ENCODE measurements at places on chromosomes 2 and 18. TPM values are rescaled to one million over a fixed set of nuclear protein-coding genes. Genes with fewer than 3 reads are reported as not detected.

DNA sequence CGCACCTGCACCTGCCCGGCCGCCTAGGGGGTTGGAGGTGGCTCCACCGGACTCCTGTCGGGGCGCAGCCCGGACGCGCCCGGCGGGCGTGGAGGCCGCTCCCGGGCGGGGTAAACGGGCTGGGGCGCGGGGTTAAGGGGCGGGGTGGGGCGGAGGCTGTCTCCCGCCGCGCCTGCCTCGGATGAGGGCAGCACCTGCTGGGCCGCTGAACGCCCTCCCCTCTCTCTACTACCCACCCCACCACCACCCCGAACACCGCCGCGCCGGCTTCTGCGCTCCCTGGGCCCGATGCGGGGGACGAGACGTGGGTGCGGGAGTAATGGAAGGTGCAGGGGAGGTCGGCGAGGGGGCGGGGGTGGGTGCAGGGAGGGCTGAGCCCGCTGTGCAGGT lies 224.8 kb upstream of the ID2 start:
- DNase-seq, result no peak

The RGPD4 gene
- 0.06 TPM for polyA plus RNA-seq

DNA sequence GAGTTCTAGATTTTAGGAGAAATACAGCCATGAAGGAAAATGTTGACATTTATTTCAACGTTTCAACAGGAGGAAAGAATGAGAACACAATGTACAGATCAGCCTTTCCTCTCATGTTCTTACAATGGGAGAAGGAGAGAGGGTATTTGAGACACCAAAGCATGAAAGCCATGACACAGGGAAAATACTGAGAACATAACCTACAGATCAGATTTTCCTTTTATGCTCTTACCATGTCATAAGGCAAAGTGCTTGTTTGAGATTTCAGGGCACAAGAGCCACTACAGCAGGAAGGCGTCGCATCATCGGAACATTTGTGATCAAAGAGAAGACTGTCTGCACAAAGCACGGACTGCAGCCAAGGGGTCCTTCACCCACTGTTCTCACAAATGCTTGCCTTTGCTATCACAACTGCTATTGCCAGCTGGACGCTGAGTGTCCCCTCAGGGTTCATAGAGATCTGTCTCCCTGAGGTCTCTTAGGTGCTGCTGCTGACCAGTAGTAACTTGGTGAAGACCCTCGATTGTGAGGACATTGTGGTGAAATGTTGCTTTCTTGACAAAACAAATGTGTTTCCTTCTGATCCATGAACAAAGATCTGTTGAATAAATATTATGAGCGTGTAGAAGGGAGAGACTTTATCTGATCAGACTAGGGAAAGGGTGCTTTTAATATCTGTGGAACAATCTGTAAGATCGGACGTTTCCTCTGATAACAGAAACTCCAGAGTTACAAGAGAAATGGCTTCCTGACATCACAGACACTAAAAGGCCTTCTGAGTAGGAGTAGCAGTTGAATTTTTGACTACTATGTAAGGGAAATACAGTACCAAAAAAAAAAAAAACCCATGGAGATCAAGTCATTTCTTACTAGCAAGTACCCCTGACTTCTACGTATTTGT lies 6.4 kb upstream of the IL1RL1 start:
- DNase-seq, result no peak

GRCh38 chr18:34787931-34788532 lies 77.9 kb downstream of the DTNA start:
- peak; percentile 41 for DNase-seq

DNA sequence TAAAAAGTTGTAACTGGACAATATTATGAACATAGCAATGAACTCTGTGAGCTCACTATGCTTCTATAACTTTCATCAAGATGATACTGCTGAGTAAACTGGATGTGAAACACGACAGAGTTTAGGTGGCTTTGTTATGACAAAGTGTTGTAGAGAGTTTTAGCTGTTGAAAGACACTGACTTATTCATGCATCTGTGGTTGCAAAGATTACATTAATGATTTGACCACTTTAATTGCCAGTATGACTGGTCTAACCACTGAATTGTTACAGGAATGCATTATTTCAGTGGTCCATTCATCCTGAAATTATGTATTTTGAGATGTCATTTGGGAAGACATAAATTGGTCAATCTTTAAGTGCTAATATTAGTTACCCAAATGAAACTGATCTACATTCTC lies 117.9 kb downstream of the SPHKAP start:
- DNase-seq, result no peak

The SIGLEC15 gene
- polyA plus RNA-seq, result 0.79 TPM

The REG1B gene
- not detected for polyA plus RNA-seq

DNA sequence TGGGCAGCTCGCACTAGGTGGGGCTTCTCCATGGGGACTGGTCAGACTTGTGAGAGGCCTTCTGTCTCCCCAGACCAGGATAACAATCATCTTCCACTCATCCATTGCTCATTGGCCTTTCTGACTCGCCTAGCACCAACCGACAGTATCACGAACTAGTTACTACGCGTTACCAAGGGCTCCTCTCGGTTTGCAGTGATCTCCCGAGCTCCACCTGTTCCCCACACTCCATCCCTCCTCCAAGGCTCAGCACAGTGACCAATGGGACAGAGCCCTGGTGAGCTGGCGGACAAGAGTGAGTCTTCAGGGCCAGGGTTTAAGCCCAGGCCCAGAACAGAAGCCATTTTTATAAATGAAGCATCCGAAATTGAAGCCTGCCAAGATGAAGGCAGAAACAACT lies 42.8 kb upstream of the SMAD7 start:
- DNase-seq, result no peak

GRCh38 chr2:109029490-109030201 lies 40.6 kb upstream of the EDAR start:
- no peak for DNase-seq

- no peak for DNase-seq
These were observed 860 bp upstream of the KCNJ3 start for GRCh38 chr2:154697418-154698252.

DNA sequence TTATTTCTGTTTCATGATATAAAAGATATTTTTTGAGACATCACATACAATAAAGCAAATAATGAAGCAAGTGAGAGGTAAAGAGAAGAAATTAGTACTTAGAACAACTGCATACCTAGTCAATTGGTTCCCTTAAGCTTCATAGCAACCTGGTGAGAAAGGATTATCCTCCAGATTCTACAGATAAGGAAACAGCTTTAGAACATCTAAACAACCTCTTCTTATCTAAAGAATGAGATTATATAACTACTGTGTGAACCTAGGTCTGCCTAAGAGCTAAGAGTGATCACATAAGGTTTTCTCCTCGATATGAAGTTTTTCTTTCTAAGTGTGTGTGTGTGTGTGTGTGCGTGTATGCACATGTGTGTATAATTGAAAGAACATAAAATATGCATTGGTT lies 265.1 kb downstream of the NOL4 start:
- DNase-seq, result no peak

DNA sequence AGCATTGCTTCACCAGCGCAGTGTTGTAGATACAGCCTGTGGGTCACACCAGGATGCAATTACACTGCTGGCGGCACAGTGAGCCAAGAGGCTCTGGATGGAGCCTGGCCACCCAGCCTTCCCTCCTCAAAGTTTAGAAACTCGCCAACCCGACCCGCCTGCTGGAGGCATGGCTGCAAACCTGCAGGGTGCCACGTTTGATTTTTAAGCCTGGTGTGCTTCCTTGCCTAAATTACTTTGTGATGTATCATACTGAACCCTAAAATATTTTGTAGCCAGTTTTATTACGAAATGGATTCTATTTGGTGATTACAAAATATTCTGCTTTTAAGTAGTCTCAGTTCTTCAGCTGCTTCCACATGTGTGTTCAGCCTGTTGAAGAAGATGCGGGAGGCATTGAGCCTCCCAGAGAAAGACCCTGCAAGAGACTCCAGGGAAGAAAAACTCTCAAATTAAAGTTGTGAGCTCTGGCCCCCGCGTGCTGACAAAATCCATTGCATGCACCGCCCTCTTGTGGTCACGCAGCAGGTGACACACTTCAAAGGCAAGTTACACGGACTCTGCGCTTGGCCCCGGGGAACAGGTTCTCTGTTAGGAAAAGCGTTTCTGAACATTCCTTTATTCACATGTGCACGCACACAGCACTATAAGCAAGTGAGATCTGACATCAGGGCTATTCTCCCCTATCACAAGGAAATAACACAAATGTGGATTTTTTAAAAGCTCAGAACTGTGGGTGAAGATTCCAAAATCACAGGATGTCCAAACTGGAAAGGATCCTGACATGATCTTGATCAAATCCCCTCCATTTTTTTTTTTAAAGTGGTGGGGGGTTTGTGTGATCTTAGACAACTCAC lies 63.0 kb upstream of the TWIST2 start:
- DNase-seq, result peak; percentile 55

The SALL3 gene
- 11.6 TPM for polyA plus RNA-seq

The TANC1 gene
- 58.0 TPM for polyA plus RNA-seq

The AGXT gene
- polyA plus RNA-seq, result not detected

GRCh38 chr18:62523255-62523588 lies 397 bp downstream of the ZCCHC2 start:
- DNase-seq, result no peak

DNA sequence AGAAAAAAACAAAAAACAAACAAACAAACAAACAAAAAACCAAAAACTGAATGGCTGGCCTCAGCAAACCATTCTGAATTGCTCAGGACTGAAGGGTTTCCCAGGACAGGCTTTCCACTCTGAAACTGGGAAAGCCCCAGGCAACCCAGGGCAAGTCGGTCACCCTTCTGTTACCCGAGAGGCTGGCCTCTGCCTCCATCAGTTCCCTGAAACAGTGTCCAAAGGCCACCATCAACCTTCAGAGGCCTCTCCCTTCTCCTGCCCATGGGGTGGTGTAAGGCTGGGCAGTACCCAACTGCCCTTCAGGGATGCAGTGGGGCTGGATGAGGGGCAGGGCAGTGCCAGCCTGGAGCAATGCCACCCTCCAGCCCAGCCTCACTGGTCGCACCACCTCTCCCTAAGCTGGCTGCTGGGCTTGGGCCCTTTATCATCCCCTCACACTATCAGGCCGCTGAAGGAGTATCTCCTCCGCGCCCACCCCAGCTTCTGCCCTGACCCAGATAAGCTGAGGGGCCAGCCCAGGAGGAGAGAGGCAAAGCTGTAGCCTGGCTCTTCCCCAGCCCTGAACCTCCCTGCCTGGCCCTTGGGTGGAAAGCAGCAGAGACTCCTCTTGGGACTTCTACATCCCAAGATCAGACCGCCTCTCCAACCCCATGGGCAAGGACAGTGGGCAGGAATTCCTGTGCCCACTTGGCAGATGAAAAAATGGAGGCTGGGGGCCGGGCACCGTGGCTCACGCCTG lies 35.9 kb downstream of the ZFP36L2 start:
- no peak for DNase-seq
